NCI-H1694 treated with DMSO at 0.1 percent for 48 hours (cell line): ENCODE measurements at places on chromosomes 7 and 10.

GRCh38 chr10:73096041-73096448 is 621 bp downstream of the P4HA1 start:
- peak; percentile 38 for DNase-seq

DNA sequence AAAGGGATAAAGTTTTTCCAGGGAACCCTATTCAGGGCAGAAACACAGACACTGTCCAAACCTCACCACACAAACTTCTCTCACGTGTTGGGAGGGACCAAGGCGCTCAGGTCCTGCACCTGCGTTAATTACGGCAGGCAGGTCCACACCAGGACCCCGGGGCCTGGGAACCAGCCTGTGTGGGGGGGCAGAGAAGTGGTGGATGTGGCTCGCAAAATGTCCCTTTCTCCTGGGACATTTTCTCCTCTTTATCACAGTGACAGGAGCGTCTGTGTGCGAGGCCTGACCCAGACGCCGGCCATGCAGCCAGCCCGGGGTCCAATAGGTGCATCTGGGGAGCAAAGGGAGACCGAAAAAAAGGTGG is 73.4 kb upstream of the ZNF722 start:
- no peak for DNase-seq

GRCh38 chr7:148535217-148535616 is 55.3 kb upstream of the C7orf33 start:
- DNase-seq, result peak; percentile 55

DNA sequence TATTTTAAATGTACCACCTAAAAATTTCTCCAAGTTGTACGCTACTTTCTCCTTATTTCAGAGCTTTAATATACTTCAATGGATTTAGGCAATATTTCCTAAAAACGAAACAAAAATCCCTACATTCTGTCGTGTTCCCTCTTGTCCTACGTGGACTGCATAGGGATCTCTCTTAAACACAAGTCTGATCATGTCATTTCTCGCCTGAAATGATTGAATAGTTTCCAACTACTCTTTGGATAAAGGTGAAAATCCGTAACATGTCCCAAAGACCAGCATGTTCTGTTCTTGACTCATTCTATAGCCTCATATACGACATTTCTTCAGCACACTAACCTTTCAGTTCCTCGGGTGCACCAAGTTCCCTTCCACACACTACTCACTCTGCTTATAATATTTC is 17.7 kb upstream of the TPK1 start:
- DNase-seq, result no peak
